ENCODE measurements at places on chromosomes 3 and 15. TPM values are rescaled to one million over a fixed set of nuclear protein-coding genes. Genes with fewer than 3 reads are reported as not detected.

GRCh38 chr3:16203671-16204629 lies 29.5 kb downstream of the GALNT15 start:
- H3K4me1 ChIP-seq, result no peaks in the 10 kb centered on the region
- no peak for DNase-seq
- no peak overlapping the region for H3K27ac ChIP-seq
- H3K36me3 ChIP-seq, result no peaks in the 10 kb centered on the region
- H3K27me3 ChIP-seq, result no peaks in the 10 kb centered on the region

GRCh38 chr3:10682692-10683091 lies 133.3 kb upstream of the SLC6A11 start:
- H3K4me1 ChIP-seq, result no peaks in the 10 kb centered on the region
- no peak overlapping the region for H3K27ac ChIP-seq
- DNase-seq, result no peak
- peaks cover 16% of the 10 kb centered on the region for H3K27me3 ChIP-seq

- peaks cover 20% of the 10 kb centered on the region for H3K4me1 ChIP-seq
- no peak for DNase-seq
- no peak overlapping the region for H3K4me3 ChIP-seq
- H3K27me3 ChIP-seq, result no peaks in the 10 kb centered on the region
These were observed 49.4 kb downstream of the CHCHD6 start for GRCh38 chr3:126753191-126754160.

GRCh38 chr3:16064642-16065414 lies 109.7 kb upstream of the GALNT15 start:
- H3K27me3 ChIP-seq, result no peaks in the 10 kb centered on the region
- no peak overlapping the region for H3K4me3 ChIP-seq
- H3K4me1 ChIP-seq, result no peaks in the 10 kb centered on the region

The MUC4 gene
- 0.36 TPM for total RNA-seq

The RLBP1 gene
- not detected for total RNA-seq

DNA sequence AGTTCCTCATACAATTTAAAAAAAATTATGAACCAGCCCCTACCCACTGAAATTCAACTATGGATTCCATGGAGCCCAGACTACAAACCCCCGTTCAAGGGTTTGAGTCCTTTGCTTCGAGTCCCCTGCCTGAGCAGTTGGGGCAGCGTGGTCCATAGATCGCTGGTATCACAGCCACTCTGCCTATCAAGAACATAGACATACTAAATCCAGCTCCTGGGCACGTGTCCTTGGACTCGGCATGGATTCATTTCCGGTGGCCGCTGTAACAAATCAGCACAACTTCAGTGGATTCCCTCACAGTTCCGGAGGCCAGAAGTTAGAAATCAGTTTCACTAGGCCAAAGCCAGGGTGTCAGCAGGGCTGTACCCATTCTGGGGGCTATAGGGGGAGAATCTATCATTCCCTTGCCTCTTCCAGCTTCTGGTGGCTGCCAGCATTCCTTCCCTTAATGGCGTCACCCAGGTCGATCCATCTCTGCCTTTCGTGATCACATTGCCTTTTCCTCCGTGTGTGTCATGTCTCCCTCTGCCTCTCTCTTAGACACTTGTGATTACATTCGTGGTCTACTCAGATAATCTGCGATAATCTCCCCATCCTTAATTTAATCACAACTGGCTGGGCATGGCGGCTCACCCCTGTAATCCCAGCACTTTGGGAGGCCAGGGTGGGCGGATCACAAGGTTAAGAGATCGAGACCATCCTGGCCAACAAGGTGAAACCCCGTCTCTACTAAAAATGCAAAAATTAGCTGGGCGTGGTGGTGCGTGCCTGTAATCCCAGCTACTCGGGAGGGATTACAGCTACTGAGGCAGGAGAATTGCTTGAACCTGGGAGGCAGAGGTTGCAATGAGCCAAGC lies 4.6 kb upstream of the TMEM44 start:
- H3K27ac ChIP-seq, result no peak overlapping the region
- H3K27me3 ChIP-seq, result no peaks in the 10 kb centered on the region
- no peak overlapping the region for H3K4me3 ChIP-seq
- H3K4me1 ChIP-seq, result no peaks in the 10 kb centered on the region
- peaks cover 7% of the 10 kb centered on the region for H3K36me3 ChIP-seq

- H3K4me3 ChIP-seq, result no peak overlapping the region
- no peak for DNase-seq
- H3K36me3 ChIP-seq, result no peaks in the 10 kb centered on the region
- no peaks in the 10 kb centered on the region for H3K4me1 ChIP-seq
- no peak overlapping the region for H3K27ac ChIP-seq
These were observed 7.4 kb upstream of the FNDC3B start for GRCh38 chr3:172031996-172032395.

The SERINC4 gene
- total RNA-seq, result not detected

GRCh38 chr3:67311440-67311839 lies 313.3 kb downstream of the KBTBD8 start:
- H3K27me3 ChIP-seq, result no peaks in the 10 kb centered on the region
- no peak overlapping the region for H3K27ac ChIP-seq
- no peaks in the 10 kb centered on the region for H3K36me3 ChIP-seq
- no peaks in the 10 kb centered on the region for H3K4me1 ChIP-seq

DNA sequence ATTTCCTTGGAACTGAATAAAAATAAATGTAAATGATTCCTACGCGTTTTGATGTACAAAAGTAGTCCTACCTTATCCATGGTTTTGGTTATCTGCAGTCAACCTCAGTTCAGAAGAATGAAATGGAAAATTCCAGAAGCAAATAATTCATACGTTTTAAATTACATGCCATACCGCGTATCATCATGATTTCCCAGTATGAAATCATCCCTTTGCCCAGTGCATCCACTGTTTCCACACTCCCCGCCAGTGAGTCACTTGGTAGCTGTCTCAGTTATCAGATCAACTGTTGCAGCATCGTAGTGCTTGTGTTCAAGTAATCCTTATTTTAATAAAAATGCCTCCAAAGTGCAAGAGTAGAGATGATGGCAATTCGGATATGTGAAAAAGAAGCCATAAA lies 9.1 kb upstream of the MFSD1 start:
- no peak overlapping the region for H3K4me3 ChIP-seq
- no peak overlapping the region for H3K27ac ChIP-seq

DNA sequence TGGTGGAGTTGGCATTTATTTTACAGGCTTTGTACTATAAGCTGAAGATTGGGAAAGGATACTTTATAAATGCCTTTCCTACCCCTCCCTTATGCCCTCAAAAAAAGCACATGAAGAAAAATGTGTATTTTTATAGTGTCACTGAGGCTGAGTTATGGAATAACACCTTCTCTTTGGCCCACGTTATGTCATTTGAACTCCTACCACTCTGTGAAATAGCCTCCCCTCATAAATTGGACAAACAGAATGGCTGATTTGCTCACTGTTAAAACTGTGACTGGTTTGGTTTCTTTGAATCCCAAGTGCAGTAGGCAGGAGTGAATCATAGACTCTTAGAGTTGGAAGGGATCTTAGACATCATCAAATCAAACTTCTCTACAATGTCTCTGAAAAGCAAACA lies 95.2 kb upstream of the SKOR1 start:
- no peaks in the 10 kb centered on the region for H3K4me1 ChIP-seq
- H3K4me3 ChIP-seq, result no peak overlapping the region
- no peak overlapping the region for H3K27ac ChIP-seq
- H3K36me3 ChIP-seq, result no peaks in the 10 kb centered on the region

DNA sequence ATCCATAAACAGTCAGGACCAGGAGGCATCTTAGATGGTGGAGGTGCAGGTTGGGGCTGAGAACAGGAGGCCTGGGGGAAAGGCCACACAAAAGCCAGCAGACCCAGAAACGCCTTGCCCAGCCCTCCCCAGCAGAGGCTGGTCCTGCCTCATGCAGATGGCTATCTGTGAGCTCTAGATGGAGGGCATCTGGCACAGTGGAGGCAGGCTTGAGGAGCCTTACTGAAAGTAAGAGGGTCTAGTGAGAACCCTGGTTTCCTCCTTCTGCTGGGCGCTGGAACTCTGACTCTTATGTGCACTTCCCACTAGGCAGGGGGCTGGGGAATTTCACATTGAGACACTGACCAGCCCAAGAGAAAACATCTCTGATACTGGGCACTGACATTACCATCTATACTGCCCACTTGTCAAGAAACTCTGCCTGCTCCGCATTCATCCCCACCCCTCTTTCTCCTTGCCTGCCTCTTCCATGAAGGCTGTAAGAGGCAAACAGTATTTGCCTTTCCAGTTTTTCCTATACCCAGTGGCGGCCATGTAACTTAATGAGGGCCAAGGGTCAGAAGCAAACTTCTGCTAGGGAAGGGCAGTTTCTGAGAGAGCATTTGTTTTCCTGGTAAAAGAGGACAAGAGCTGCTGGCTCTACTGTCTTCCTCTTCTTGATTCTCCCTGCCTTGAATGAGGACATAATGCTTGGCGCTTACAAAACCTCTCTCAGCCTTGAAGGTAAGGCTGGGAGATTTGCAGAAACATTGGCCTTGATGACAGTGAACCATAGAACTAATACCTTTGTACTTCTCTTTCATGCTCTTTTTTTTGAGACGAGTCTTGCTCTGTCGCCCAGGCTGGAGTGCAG lies 4.4 kb upstream of the SCN5A start:
- DNase-seq, result peak; percentile 34
- no peaks in the 10 kb centered on the region for H3K4me1 ChIP-seq
- no peak overlapping the region for H3K27ac ChIP-seq
- H3K27me3 ChIP-seq, result peaks cover 53% of the 10 kb centered on the region
- H3K36me3 ChIP-seq, result no peaks in the 10 kb centered on the region

All from sigmoid colon (tissue), 7 donors.